Activated T-cell treated with anti-CD3 and anti-CD28 coated beads, Interleukin-2, amount 50 U/mL, for 4 hours (primary cell): ENCODE measurements at places on chromosomes 2 and 18. TPM values are rescaled to one million over a fixed set of nuclear protein-coding genes. Genes with fewer than 3 reads are reported as not detected.

DNA sequence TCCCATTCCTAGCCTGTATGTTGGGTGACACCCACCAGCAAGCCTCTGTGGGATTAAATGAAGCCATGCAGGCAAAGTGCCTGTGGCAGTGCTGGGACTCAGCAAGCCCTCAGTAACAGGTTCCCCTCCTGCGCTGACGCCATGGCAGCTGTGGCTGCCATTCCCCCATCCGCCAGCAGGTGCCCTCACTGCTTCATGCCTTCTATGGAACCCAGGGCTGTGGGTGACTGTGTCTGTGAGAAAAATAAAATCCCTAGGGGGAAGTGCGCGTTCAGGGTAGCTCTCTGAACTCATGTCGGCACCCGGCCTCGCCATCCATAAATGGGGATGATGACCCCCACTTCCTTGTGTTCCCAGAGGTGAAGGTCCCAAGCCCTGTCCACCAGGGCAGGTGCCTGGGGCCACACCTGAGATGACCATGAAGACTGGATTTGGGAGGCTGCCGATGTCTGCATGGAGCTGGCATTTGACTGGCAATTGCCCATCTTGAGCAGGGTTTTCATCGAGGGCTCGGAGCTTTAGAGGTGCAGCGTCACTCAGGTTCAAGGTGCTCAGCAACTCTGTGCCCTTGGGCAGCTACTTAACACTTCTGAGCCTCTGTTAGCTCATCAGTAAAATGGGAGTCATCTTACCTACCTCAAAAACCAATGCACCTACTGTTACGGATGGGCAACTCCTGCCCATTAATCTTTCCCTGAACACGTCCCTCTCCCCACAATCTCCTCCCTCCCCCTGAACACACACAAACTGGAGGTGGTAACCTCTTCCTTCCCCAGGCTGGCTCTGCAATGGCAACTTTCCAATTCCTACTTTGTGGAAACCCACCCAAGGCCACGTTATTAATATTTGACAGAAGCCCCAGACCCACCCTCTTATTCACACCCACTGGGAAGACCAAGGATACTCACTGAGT is 2.9 kb upstream of the MAL start:
- peak; percentile 83 for DNase-seq

GRCh38 chr2:102021779-102022178 is 30.0 kb downstream of the IL1R2 start:
- DNase-seq, result no peak

DNA sequence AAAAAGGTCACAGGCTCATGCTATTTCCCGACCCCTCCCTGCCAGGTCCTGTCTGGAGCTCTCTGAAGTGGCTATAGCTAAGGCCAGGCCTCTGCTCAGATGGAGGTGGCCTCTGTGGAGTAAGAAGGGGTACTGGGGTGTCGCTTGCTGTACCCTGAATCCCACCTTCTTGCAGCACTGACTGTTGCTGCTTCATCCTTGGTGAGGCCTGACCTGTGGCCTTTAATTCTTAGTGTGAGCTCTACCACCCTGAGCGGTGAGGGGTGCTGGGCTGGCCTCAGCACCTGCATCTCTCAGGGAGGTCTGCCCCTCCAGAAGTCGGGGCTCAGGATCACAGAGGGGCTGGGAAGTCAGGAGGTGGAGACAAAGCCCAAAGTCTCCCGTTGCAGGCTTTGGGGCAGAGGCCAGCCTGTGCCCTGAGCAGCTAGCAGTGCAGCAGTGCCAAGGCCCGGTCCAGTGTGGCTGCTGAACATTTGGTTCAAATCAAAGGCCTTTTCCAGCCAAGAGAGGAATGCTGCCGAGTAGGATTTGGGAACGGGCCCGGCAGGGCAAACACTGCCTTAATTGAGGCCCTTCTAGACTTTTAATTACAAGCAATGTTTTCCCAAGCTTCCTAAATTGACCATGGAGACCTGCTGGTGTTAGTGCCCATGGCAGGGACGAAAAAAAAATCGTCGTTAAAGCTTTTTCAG is 133.5 kb upstream of the HAAO start:
- DNase-seq, result no peak

DNA sequence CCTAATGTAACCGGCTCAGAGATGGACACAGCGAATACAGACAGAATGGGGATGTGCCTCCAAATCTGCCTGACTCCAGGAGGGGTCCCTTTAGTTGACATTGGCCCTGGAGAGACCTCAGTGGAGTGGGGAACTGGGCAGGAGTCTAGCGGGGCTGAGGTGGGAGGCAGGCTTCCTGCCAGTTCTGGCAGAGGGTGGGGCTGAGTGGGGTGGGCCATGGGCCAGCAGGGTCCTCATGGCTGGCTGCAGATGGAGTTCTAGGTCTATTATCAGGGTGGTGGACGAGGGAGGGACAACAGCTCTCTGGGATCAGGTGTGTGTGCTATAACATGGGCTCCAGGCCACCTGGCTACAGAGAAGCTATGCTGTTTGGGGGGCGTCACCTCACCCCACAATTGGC is 21.1 kb downstream of the PROC start:
- no peak for DNase-seq

GRCh38 chr2:172377408-172377807 is 50.0 kb upstream of the ITGA6 start:
- no peak for DNase-seq

GRCh38 chr2:83112858-83113257 is 1346.2 kb downstream of the SUCLG1 start:
- DNase-seq, result no peak

GRCh38 chr2:67952066-67952465 is 110.7 kb downstream of the C1D start:
- DNase-seq, result no peak

DNA sequence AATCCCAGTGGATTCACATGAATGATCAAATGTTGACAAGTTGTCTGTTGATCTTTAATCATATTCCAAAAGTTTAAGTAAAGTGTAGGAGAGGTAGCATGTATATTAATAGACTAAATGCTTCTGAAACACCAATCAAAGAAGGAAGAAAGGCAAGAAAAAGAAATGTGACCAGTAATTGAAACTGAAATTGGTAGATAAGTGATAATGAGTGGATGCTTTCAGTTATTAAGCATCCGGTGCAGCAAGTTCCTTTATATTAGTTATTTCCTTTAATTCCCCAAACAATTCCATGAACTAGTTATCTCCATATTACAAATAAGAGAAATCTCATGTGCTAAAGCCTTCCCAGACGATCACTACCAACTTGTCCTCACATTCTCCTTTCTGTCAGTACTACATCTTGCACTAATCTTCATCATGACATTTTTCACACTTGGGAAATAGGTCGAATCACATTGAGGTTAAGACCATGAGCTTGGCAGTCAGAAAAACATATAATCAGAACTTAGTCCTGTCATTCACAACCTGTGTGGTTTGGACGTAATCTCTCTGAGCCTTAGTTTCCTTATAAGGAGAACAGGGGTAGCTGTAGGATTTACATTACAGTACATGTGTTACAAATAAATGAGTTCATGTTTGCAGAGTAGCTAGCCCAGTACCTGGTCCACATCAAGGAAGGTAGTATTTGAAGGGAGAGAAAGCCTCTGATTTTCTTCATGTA is 182.1 kb downstream of the NOL4 start:
- DNase-seq, result no peak

CYRIA gene
- 0.51 TPM for total RNA-seq

GRCh38 chr2:148599109-148599991 is 45.2 kb upstream of the EPC2 start:
- DNase-seq, result no peak

GRCh38 chr2:30022444-30023071 is 101.2 kb upstream of the ALK start:
- DNase-seq, result no peak

DNA sequence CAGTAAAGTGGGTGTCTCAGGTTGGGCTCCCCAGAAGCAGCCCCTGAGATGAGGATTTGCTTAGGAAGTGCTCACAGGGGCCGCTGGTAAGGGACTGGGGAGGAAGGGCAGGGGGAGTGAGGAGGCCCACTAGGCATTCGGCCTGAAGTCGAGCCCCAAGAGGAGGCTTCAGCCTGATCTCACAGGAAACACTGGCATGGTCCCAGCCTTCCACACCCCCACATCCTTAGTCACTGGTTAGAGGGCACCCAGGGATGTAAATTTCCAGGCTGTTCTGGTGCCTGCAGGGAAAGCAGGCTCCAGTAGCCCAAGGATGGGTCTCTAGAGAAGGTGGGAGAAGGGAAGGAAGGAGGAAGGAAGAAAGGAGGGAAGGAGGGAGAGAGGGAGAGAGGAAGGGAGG is 22.4 kb upstream of the KCNK3 start:
- DNase-seq, result no peak

GRHL1 gene
- 1.1 TPM for total RNA-seq

DNA sequence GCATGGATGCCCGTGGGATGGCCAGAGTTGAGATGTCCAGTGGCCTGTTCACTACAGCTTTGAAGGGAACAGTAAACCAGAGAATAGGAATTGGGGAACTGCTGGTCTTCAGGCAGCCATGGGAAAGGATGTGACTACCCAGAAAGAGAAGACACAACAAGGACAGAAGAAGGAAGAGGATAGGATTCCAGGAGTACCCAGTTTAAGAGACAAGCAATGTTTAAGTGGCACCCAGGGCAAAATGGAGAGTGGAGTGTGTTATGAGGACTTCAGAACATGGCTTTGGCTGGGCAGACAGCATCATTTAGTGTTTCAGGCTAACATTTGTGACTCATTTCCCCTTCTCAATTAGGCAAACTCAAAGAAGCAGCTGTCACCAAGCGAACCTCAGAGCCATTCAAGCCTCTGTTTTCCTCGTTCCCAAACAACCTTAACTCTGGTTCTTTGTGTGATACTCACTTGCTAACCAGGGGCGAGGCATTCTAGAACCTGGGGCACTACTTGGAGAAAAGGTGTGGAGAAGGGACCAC is 4.0 kb upstream of the FAM124B start:
- DNase-seq, result no peak

DNA sequence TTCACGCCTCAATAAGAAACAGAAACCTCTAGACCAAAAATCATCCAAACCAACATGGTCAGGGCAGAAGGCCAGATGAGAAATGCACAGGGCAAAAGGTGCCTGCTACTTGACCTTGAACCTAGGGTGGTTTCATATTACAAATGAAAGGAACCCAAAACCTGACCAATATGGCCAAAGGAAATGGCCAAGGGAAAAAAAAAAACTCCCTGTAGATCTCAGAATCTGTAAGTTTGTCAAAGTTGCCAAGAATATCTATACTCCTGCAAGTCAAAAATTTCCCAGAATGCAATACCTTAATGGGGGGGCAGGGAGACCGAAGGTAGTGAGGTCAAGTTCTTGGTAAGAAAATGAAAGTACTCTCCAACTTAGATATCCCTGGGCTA is 47.2 kb downstream of the HIBCH start:
- DNase-seq, result no peak

DNA sequence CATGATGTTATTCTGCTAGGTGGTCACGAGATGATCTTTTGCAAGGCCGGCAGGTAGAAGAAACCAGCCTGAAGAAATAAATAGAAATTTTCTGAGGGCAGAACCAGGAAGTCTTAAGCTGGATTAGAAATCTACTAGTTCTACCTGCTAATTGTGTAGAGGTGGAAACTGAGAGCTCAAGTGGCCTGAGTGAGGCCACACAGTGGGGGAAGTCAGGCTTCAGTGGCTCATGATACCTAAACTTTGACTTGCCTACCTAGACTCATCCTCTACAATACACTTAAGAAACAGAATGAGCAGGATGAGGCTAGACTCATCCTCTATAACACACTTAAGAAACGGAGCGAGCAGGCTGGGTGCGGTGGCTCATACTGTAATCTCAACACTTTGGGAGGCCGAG is 134.9 kb upstream of the NDUFV2 start:
- DNase-seq, result no peak

NAT8 gene
- not detected for total RNA-seq

DNA sequence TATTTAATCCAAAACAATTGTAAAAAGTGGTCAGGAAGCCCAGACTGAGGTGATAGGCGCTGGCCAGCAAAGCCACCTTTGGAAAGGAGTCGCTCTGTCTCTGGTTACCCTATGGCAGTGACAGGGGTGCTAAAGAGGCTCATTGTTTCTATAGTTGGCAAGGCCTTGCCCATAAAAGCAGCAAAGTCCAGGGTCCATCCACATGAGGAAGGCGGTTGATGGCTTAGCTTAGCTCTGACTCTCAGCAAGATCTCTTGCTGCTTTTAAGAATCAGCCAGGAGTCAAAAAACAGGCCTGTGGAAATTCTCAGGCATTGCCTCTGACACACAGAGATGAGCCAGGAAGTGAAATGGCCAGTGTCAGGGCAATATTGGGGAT is 57.8 kb upstream of the CYP26B1 start:
- DNase-seq, result no peak

HOXD9 gene
- not detected for total RNA-seq

DNA sequence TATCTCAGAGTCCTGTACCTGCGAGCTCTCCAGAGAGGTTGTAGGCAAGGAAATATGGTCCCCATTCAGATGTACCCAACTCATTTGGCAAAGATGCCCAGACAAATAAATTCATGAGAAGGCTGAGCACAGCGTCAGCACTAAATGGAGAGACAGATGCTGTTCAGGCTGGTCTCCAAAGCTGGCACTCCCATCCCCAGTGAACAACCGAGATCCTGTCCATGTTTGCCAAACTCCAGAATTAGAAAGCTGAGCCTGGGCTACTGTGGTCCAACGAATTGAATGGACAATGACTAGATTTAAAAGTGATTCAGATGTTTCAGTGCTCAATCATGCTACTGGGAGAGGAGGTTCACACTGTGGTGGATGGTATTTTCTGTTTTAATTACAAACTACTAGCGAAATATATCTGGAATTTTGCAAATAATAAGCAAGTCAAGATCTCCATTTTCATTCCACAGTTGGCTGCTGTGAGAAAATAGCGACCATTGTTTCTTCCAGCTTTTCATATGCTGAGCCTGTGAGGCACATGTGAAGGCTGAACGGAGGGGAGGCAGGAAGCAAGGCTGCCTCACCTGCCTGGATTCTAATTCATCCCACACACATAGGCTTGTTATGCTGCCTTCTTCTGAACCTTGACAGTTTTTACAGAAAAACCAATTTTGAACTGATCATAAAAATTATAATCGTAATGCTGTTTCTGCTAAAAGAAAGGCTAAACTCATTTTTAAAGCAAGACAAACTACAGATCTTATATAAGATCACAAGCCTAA is 22.6 kb upstream of the DAPL1 start:
- DNase-seq, result no peak

GRCh38 chr2:240183875-240184590 is 43.6 kb upstream of the OTOS start:
- no peak for DNase-seq

- no peak for DNase-seq
Observed at GRCh38 chr18:63559567-63560491, 17.7 kb downstream of the SERPINB12 start.

GRCh38 chr18:27142891-27143290 is 42.2 kb downstream of the CHST9 start:
- DNase-seq, result no peak

DNA sequence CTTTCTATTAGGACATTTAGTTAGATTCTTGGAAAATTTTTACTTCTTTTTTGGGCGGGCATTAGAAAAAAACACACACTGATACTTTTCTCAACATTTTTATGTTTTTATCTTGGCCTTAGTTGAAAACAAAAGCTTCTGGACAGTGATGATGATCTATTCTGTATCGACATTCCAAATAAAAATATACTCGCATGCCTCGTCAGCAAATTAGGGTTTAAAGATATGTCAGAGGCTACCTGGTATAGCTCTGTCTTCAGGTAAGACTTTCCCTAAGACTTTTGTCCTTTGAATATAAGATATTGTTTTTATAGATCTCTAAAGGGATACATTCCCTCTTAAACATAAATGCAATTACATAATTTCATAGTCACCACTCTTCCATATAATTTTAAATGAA is 816.8 kb downstream of the LRP1B start:
- no peak for DNase-seq

DES gene
- total RNA-seq, result 0.58 TPM
